ENCODE measurements at places on chromosomes 11 and 22.

DNA sequence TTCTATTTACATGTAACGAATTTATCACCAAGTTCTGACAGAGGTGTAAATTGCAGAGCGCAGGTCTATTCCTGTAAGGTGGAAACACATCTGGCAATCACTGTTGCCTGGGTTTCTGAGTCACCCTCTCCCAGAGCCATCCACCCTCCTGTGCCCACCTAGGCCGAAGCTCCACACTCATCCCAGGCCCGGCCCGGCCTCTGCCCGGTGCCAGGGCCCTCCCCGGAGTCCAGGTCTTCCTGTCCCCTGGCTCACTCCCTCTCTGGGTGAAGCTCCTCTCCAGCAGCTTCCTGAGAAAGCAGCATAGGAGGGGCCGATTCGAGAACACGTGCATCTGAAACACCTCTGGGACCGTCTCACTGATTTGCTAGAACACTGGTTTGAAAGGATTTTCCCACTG is 308.2 kb downstream of the SHANK2 start:
- no peak for DNase-seq

DNA sequence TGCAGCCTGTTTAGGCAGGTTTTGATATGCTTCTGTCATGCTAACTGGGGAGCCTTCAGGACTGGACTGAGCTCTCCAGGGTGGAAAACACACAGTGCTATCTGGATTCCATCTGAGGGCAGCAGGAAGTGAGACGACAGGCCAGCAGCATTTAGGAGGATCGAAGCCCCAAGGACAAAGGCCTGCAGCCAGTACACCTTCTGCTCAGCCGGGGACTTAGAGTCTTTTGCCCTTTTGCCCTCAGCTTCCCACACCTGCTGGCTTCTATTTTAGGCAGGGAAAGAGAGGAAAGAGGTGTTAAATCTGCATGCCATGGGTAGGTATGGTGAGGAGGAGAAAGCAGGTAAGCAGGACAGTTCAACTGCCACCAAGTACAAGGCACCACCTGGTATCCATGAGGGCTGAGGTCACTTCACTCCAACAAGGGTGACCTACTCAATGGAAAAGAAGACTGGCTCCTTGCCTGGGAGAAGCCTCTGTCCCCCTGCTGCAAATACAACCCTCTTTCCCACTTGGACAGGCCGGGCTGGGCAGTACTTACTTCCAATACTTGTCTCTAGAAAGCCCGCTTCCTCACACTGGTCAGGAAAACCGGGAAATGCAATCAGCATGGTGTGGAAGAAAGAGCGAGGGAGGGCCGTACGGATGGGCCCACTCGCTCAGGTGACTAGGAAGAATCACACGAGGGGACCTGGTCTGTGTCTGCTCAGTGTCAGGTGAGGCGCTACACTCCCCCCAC is 12.3 kb downstream of the LARGE2 start:
- DNase-seq: no peak

- DNase-seq: no peak
Observed at GRCh38 chr22:31326877-31327276, 19.3 kb downstream of the PATZ1 start.

GRCh38 chr22:28955817-28956216 is 72.4 kb downstream of the ZNRF3 start:
- peak; percentile 71 for DNase-seq

GRCh38 chr11:108196901-108197300 is 25.5 kb downstream of the NPAT start:
- no peak for DNase-seq

GRCh38 chr11:111570796-111571195 is 30.3 kb downstream of the LAYN start:
- DNase-seq: no peak

- DNase-seq: no peak
Observed at GRCh38 chr11:84721561-84721961, 905.6 kb downstream of the DLG2 start.

DNA sequence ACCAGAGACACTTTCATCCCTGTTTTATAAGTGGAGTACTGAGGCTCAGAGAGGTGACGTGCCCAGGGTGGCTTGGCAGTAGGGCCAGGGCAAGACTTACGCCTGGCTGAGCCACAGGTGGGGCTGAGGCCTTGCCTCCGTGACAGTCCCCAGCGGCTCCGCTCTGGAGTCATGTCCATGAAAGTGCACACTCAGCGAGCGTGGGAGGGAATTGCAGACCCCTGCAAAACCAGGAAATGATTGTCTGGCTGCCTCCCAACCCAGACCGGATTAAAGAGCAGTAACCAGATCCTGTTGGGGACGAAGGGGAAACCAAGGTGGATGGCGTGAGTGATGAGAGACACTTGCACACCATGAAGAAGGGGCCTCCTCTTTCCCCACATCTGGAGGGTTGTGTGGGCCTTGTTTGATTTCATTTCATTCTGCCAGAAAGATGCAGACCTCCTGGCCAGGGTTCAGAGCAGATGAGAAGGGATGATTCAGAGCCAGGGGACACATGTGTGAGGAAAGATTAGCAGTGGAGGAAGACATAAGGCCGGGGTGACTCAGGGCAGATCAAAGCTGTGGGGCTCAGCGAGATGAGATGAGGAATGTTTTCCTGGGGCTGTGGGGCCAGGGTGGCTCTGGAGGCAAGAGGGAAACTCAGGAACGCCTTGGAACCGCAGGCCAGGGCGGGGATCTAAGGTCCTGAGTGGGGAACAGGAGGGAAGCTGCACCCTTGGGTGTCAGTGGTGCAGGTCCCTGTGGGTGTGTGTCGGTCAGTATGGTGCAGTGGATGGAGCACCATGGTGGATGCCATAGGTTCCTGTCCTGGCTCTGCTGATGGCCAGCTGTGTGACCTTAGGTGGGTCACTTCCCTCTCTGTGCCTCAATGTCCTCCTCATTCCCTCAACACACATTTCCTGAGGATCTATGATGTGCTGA is 29.9 kb upstream of the LRRC32 start:
- no peak for DNase-seq

DNA sequence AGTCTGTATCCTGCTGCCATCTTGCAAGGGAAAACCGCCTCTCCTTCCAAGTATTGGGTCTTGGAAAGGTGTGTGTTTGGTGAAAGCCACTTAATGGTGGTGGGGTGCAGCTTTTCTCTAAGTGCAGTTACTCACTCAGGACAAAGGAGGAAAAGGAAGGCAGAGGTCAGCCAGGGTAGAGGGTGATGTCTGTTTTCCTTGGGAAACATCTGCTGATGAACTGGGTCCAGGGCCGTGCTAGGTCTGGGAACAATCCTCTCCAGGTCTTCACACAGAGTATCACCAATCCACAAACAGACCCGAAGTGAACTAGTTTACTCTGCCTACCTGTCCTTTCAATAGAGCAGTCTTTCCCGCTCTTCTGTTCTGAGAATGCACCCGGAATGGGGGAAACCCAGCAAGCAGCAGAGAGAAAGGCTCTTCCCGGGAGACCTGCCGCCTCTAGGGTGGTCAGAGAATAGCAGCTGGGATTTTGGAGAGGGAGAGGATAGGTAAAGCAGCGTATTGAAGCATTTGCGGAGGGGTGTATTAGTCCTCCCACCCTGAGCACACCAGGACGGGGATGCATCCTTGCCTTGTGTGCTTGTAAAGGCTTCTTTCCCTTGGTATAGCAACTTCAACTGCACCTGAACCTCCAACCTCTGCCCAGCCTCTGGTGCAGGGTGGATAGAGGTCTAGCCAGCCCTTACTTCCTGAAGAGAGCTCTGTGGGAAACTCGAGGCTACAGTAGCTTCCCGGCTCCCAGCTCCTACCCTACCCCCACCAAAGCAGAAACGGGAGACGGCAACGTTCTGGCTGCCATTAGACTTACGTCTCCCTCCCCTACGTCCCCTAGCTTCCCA is 20.7 kb downstream of the LHFPL7 start:
- DNase-seq: no peak

- no peak for DNase-seq
Observed at GRCh38 chr11:22603933-22604332, 21.7 kb downstream of the FANCF start.

GRCh38 chr11:109037856-109038780 is 373.2 kb downstream of the DDX10 start:
- no peak for DNase-seq

DNA sequence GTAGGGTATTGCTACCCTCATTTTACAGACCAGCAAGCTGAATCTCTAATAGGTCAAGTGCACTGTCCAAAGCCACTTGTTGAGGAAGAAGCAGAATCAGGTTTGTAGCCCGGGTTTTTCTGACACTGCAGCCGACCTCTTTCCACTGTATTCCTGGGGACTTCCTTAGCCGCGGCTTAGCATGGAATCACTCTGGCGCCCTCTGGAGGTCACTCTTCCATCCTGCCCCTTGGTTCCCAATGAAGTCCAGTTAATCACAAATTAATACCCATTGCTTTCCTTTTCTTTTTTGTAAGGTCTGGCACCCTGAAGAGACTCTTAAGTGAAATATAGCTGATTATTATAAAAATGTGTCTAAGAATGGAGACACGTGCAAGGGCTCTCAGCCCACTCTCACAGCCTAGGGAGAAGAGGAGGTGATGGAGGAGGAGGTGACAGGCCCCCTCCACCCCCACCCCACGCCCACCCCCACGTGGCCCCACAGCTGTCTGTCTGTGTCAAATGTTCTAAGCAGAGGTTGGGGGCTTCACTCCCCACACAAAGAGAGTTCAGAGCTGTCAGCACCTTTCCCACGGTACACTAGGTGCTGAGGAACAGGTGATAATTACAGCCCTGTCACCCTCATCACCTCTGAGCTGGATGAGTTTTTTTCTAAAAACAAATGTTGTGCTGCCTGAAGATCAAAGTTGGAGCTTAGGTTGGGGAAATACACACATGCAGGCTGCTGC is 57.7 kb upstream of the DRD2 start:
- DNase-seq: peak; percentile 27

- no peak for DNase-seq
Observed at GRCh38 chr11:126118806-126119205, 56.1 kb upstream of the CDON start.

DNA sequence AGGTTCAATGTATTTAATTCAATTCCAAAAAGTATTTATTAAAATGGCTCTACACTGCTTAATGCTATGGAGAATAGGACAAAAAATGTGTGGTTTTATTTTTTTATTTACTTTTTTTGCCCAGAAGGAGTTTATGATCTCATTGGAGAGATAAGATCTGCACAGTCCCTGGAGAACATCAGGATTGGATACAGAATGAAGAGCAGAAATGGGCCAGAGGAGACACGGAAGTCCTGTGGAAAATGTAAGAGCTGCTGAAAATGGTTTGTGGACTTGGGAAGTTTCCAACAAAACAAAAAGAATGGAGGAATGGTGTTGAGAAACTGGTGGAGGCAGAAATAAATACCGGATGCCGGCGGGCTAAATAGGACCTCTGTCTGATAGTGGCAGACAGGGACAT is 554.6 kb downstream of the OPCML start:
- DNase-seq: no peak

GRCh38 chr11:102950622-102951081 is 4.9 kb downstream of the MMP13 start:
- DNase-seq: no peak

GRCh38 chr11:78171951-78172350 is 16.5 kb downstream of the KCTD21 start:
- no peak for DNase-seq

GRCh38 chr11:109140426-109140825 is 281.6 kb upstream of the C11orf87 start:
- DNase-seq: no peak

DNA sequence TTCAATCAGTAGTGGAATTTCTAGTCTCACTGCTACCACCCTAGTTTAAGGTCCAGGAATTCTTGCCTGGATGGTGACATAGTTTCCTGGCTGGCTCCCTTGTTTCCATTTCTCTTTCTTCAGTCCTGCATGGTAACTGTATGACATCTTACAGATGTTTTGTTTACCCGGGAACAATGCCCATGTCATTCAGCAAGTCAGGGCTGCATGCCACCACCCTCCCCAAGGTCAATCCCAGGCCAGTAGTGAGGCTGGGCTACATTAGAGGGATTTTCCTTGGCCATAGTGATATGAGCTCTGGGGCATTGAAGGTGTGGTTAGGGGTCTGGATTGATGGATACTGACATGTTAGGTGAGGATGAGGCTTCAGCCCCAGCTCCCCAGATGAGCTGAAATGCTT is 114.9 kb upstream of the E2F8 start:
- no peak for DNase-seq

GRCh38 chr11:27242591-27242990 is 120.4 kb downstream of the CCDC34 start:
- no peak for DNase-seq

DNA sequence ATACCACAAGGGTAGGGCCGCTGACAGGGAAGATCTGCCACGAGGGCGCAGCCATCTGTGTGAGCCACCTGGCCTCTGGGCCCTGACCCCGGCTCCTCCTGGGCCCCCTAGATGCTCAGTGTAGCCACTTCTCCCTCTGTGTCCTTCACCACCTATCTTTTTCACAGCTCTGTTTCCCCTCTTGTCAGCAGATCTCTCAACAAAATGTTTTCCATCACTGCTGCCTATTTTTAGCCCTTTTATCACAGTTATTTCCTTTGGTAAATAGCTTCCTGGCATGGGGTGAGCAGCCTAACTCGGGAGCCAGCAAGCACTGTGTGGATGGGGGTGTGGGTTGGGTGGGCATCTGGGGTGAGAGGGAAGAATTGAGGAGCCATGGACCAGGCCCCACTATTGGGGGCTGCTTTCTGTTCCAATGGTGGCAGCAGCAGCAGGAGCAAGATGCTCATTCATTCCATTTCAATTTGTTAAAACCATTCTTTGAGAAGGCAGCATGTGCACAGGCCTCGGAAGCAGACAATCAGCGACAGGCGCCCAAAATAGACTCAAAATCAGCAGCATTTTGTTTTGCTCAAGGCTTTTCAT is 135.2 kb upstream of the NAV2 start:
- DNase-seq: no peak

GRCh38 chr22:22022255-22022840 is 39.8 kb upstream of the TOP3B start:
- no peak for DNase-seq

DNA sequence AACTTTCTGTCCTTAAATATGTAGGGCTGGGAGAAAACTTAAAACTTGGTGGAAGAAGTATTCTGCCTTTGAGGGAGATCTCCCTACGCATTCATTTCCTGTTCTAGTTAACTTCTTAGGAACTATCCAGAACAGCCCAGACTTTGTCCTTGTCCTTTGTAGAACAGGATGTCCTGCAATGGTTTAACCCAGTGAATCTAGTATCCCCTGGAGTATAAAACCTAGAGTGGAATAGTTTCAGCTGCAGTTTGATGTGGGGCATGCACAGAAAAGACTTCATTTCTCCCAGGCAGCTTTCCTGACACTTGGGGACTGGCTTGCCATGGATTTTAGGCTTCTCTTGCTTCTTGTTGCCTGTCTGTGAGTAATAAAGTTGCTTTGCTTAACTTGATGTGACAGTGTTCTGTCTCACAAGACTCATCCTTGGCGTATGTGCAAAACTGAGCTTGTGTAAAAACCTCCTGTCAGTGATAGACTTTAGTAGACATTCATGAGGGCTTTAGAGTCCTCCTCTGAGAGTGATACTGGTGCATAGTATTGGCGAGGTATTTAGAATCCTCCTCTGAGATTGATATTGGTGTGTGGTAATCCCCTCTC is 28.2 kb downstream of the ARHGAP42 start:
- DNase-seq: no peak

GRCh38 chr11:70483077-70483861 is 84.9 kb downstream of the CTTN start:
- no peak for DNase-seq

- no peak for DNase-seq
Observed at GRCh38 chr11:121422675-121423074, 29.4 kb upstream of the SORL1 start.

- no peak for DNase-seq
Observed at GRCh38 chr11:39363571-39363970, 2095.9 kb downstream of the LRRC4C start.

GRCh38 chr11:45109400-45109799 is 37.0 kb upstream of the PRDM11 start:
- no peak for DNase-seq

GRCh38 chr11:1150116-1150515 is 7.6 kb upstream of the MUC5AC start:
- DNase-seq: no peak

- no peak for DNase-seq
Observed at GRCh38 chr11:14927146-14927545, 35.1 kb upstream of the CYP2R1 start.

Measured in activated T-helper 2 cell treated with anti-CD3 and anti-CD28 coated beads, Interferon-gamma antibody, Interleukin-2, Interleukin-4, amounts not matched to agents 10 μg/mL and 5 μg/mL and 100 μg/mL, durations not matched to agents 14 hours and 24 hours and 36 hours (primary cell).